ENCODE measurements at places on chromosomes 2 and 18.

GRCh38 chr2:47494267-47495130 lies 91.5 kb downstream of the MSH2 start:
- no peak for DNase-seq

- DNase-seq, result no peak
Observed at GRCh38 chr2:31138037-31138962, at the start of gene GALNT14. TSS of gene GALNT14 (minus strand) at chr2:31138440. CDS start at chr2:31138086, 354 bp downstream.

GRCh38 chr2:215626812-215627281 lies 191.0 kb upstream of the FN1 start:
- DNase-seq, result no peak

DNA sequence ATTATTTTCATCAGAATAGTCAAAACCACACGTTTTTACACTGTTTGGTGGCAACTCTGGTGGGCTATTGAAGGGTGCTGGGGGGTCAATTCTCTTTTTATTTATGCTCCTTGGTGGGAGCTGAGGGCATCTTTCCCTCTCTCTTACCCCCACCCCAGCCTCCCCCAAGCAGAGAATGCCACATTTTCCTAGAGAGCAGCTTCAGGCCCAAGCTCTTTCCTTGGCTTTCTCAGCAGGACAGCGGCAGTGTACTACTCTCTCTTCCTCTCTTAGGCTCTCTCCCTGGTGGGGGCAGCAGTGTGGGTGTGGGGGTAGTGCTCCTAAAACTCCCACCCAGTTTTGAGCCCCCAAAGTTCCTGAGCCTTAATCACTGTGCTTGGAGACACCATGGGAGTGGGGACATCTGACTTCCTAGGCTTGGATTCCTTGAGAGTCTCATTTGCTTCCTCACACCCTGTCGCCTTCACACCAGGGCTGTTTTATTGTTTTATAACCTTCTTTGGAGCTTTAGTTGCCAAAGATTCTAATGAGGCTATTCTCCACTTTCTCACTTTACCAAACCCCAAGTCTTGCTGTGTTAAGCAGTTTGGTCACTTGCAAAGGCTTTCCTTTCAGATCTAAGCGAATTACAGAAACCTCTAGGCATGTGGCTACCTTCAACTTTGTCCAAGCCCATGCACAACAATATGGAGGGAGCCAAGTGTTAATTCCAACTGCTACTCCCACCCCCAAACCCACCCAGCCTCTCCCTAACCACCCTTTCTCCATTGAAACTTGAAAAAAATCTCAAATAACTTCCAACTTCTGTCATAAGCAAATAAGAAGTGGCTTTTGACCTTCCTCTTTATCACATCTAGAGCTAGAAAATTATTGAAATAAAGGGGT lies 6.0 kb upstream of the HOXD4 start:
- no peak for DNase-seq

DNA sequence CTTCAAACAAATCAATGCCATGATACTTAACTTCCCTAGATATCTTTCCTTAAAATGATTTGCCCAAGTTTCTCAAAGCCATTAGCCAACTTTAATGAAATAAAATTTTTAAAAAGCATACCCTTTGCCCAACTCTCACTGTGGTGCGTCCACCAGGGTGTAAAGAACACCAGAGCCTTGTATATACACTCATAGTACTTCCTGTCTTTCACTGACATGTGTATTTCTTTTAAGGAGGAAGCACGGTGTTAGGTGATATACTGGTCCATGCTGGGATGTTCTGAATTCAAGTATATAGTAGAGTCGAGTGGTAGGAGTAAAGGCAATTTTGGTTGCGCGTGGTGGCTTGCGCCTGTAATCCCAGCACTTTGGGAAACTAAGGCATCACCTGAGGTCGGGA lies 22.7 kb downstream of the AAK1 start:
- no peak for DNase-seq

Measured in stimulated activated CD8-positive, alpha-beta memory T cell treated with anti-CD3 and anti-CD28 coated beads, Interleukin-7, amount 100 ng/mL, for 1 hour (primary cell).